Stimulated activated CD4-positive, alpha-beta T cell treated with anti-CD3 and anti-CD28 coated beads, Interleukin-1b, Interleukin-23, amount 100 ng/mL, for 24 hours (primary cell): ENCODE measurements at places on chromosomes 5 and 9.

- DNase-seq, result no peak
Measured at GRCh38 chr5:136155761-136156160, 23.1 kb downstream of the SMAD5 start.

DNA sequence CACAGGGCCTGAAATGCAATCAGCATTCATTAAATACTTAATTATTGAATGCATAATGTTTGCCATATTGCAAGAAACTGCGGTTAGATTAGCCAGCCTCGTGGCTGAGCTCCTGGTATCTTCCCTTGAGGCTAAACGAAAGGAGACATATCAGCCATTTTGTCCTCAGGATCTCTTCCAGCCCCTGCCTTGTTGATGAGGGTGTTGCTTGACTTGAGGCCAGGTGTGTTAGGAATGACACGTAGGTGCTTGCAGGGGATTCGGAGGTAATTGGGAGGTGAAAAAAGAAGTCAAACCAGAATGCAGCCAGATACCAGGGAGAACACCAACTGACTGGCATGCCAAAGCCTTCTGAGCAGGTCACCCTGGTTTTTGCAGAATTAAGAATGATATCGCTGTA lies 12.5 kb downstream of the SH3RF2 start:
- DNase-seq, result no peak

- DNase-seq, result no peak
Measured at GRCh38 chr5:133905424-133905823, 63.0 kb downstream of the C5orf15 start.

DNA sequence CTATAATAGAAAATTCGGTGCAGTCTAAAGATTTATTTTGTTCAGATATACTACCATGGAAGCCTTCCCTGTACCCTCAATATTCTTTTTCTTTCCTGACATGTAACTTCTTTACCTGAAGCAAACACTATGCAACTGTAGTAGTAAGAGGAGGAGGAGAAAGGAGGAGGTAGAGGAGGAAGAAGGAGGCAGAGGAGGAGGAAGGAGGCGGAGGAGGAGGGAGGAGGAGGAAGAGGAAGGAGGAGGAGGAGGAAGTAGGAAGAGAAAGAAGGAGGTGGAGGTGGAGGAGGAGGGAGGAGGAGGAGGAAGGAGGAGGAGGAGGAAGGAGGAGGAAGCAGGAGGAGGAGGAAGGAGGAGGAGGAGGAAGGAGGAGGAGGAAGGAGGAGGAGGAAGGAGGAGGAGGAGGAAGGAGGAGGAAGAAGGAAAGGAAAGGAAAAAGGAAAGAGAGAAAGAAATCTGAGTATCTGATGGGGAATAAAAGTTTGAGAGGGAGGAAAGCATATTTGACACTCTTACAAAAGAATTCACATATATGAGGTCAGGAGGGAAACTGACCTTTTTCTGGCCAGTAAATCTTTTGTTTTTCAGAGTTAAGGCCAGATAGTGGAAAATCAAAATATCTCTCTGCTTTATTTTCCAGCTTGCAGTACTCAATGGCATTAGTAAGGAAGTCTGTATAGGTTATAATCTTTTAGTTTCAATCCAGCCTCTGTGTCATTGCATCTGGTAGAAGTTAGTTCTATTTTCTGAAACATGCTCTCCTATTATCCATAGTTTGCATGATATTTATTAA lies 114.5 kb upstream of the LPAR1 start:
- no peak for DNase-seq

DNA sequence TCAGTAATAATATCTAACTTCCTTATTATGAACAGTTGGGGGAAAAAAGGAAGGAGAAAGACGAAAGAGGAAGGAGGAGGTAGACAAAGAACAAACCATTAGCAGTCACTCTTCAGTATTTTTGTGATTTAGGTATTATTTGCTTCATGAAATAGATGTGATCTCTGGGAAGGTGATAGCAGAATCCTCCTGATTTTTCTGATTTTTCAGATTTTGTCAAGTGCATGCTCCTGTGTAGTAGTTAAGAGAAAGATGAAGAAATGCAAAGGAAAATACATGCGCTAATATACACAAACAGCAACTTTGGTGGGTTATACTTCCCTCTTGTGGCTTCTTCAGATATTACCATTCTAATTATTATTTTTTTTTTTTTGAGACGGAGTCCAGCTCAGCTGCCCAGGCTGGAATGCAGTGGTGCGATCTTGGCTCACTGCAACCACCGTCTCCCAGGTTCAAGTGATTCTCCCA lies 31.6 kb downstream of the LMNB1 start:
- no peak for DNase-seq

- DNase-seq, result no peak
Measured at GRCh38 chr9:136098844-136099243, 3.8 kb upstream of the NACC2 start.

DNA sequence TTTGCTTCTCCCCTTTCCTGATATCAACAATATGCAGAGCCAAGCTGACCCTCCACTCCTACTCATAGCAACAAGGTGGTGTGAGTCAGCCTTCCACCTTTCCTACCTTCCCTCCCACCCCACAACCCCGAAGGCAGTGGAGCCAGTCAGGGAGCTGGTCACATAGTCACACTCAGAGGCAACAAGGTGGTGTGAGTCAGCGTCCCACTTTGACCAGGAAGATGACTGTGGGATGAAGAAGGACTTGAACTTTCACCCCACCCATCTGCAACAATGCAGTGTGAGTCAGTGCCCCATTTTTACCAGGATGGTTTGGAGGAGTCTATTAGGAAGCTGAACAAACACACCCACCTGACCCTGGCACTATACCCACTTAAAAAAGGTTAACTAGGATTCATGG lies 30.1 kb upstream of the ZNF782 start:
- DNase-seq, result no peak

GRCh38 chr9:90793729-90794128 lies 7.9 kb upstream of the SYK start:
- DNase-seq, result no peak

DNA sequence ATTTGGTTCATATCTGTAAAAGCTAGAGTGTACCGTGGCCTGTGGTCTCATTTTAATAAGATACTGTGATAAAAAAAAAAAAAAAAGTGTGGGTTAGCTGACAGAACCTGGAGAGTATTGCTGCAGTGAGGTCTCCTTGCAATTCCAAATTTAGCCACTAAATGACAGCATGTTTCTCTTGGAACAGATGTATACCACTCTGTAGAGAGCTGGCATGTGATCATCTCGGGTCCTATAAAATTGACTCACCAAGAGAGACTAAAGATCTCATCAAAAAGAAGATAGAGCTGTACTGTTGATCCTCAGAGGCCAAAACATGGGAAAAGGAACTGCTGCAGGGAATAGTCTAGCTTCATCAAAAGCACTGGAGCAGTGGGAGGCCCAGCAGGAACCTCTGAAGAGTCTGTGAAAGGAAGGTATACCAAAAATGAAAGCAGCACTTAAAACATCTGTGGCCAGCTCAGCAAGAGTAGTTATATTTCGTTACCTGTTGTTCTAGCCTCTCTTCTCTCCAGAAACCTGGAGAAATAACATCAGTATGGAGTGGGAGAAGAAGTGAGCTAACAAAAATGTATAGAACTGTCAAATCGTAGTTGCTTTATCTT lies 826.8 kb downstream of the EFNA5 start:
- no peak for DNase-seq

GRCh38 chr5:41841325-41841724 lies 28.9 kb downstream of the OXCT1 start:
- DNase-seq, result no peak

GRCh38 chr5:16005225-16005624 lies 174.4 kb downstream of the MARCHF11 start:
- DNase-seq, result no peak

GRCh38 chr5:123093111-123093600 lies 4.1 kb downstream of the PRDM6 start:
- no peak for DNase-seq

DNA sequence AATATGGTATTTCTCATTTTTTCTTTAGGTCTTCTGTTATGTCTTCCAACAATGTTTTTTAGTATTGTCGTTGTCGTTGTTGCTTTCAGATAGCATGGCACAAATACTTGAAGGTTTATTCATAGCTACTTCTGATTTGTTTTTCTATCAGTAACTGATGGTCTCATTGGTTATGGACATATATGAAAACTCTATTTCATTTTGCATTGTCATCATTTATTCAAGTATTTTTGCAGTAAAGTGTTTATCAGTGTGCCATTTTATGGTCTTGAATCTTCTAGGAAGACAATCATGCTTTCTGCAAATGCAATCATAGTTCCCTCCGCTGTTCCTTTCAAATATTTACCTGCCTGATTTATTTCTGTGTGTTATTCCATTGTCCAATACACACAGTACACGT lies 44.0 kb upstream of the PRUNE2 start:
- DNase-seq, result no peak

DNA sequence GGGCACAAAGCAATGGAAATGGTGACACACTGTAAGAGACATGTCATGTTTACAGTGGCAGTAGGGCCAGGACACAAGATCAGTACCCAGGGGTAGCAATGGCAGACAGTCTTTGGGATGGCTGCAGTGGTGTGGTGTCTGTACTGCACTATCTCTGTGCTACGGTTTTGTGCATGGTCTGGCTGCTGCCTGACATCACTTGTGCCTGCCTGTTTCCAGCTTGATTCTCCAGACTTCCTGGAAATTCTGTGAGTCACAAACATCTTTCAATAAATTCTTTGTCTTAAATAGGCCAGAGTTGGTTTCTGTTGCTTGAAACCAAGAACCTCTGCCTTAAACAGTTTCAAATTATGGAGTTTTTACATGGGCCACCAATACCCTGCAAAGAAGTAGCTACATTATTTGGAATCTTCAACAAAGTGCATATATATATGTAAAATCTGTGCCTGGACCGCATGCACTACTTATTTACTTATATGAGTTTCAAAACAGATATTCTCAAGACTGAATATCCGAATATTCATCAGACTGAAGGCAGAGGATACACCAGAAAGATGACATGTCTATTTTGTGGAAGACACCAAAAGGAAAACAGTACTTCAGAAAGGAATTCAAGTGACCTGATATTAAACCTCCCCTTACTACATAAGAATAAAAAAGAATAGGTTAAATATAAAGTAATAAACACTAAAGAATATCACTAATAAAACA lies 188.1 kb downstream of the RFX3 start:
- no peak for DNase-seq

DNA sequence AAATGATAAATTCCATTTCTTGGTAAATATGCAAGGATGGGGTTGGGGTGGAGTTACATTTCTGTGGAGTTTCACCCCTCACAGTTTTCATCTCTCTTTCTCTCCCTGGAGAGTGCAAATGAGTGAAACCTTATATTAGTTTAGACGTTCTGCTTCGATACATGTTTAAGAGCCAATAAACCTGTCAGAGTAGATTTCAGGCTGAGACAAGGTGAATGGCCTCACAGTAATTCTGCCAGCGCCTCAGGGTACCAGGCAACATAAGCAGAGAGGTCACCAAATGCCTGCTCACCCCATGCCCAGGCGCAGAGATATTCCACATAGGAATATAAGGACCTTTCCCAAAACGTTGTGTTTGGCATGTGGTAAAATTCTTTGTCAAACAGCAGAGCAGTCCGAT lies 154.9 kb upstream of the VLDLR start:
- DNase-seq, result no peak

DNA sequence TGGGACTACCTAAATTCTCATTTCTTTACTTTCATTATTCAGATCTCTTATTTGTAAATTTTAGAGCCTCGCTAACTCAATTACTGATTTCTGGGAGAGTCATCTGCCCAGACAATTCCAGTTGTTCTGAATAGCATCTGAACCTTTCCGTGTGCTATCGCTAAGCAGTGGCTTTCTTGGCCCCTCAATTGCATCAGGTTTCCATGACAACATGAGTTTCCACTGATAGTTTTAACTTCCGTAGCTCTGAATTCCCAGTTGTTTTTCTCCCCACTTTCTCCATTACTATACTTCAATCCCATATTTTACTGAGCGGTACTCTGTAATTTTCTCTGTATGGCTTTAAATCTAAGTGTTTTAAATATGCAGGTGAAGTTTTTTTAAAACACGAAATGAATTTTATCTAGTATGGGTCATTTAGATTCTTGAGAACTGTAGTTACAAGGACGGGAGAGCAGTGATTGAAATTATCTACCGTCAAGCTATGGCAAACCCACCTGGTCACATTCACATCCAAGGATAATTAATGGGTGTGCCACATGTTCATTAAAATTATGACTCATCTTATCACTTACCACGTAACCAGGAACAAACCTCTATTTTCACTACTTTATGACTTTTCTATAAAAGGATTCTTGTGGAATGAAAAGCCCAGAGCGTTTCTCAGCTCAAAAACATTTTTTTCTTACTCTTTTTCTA lies 223.5 kb upstream of the PCSK5 start:
- no peak for DNase-seq

- DNase-seq, result no peak
Measured at GRCh38 chr5:176388003-176388443, 375 bp downstream of the NOP16 start.

- no peak for DNase-seq
Measured at GRCh38 chr9:109383356-109383755, 62.5 kb upstream of the EPB41L4B start.

DNA sequence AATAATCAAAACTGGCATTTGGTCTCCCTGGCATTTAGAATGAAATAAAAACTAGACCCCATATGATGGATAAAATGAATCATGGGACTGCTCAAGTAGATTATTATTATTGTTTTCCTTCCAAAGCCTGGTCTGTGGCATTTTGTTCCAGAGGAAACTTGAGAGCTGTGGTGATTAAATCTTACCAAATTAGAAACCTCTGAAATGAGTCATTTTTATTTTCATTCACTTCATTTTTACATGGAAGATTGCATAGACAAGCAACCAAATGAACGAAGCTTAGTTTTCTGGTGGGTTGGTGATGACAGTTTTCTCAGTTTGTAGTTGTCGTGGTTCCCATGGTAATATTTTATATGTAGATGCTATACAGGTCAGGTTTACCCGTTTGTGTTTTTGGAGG lies 23.4 kb downstream of the PAM start:
- DNase-seq, result no peak

- no peak for DNase-seq
Measured at GRCh38 chr9:106076711-106077110, 382.4 kb downstream of the TMEM38B start.

DNA sequence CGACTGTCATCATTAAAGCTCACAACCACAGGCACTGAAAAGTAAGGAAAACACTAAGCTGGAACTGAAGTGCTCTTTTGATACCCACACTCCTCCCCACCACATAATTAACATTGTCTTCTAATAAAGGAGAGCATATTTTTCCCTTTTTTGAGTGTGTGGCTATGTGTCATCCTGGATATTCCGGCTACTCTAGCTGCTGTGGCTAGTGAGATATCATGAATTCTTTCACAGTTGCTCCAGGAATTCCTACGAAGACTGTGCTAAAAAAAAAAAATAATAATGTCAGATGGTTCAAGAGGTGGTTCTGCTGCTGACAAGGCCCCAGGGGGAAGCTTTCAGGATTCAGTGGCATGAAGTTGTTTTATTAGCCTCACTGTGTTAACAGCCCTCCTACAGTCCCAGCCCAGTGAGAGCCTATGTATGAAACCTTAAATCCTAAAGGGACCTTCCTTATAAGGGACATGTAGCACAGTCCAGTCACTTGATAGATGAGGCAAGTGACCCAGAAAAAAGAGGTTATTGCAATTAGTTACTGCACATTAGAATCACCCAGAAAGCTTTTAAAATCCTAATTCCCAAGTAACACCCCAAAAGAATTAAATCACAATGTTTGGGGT lies 46.6 kb downstream of the TMEM252 start:
- DNase-seq, result no peak
